A549 treated with Hydrocortisone at 1 μM for 4 hours (cell line): ENCODE measurements at places on chromosomes 3 and 15. TPM values are rescaled to one million over a fixed set of nuclear protein-coding genes. Genes with fewer than 3 reads are reported as not detected.

Gene CDC25A
- 8.5 to 10.3 TPM (median 9.3 TPM) in 5 replicates for total RNA-seq

Gene CHRM5
- total RNA-seq: 0.02 to 0.05 TPM (median 0.03 TPM) in 3 of 5 replicates, not detected in the others

Gene GATA2
- total RNA-seq: 3.7 to 5.6 TPM (median 5.1 TPM) in 5 replicates

Gene VGLL3
- 5.2 to 12.1 TPM (median 8.7 TPM) in 5 replicates for total RNA-seq

Gene LIPC
- total RNA-seq: 0.07 to 0.17 TPM (median 0.12 TPM) in 5 replicates

Gene C15orf62
- total RNA-seq: 0.06 to 0.13 TPM (median 0.10 TPM) in 3 of 5 replicates, not detected in the others

Gene CPA3
- not detected in 5 replicates for total RNA-seq

Gene SAMMSON
- not detected in 5 replicates for total RNA-seq

Gene CACNA2D3
- 0.16 to 0.30 TPM (median 0.21 TPM) in 5 replicates for total RNA-seq

Gene GASK1A
- total RNA-seq: not detected in 5 replicates

Gene AMOTL2
- total RNA-seq: 48.8 to 54.2 TPM (median 50.3 TPM) in 5 replicates

Gene LPP
- total RNA-seq: 5.7 to 12.0 TPM (median 9.6 TPM) in 5 replicates

Gene KIF7
- total RNA-seq: 3.9 to 5.1 TPM (median 4.1 TPM) in 5 replicates

Gene GOLGA6D
- 0.03 to 0.08 TPM in 2 of 5 replicates, not detected in the others for total RNA-seq

Gene HYAL1
- total RNA-seq: 0.30 to 0.69 TPM (median 0.47 TPM) in 5 replicates

Gene PDHB
- 54.3 to 63.3 TPM (median 59.3 TPM) in 5 replicates for total RNA-seq

Gene SPTSSB
- not detected in 5 replicates for total RNA-seq

Gene CCDC80
- total RNA-seq: 39.4 to 77.3 TPM (median 60.3 TPM) in 5 replicates

Gene SCG5
- 1.6 to 2.7 TPM (median 2.0 TPM) in 5 replicates for total RNA-seq

Gene CELF6
- 0.10 to 0.20 TPM (median 0.13 TPM) in 5 replicates for total RNA-seq

Gene SORD
- 29.6 to 37.1 TPM (median 32.8 TPM) in 5 replicates for total RNA-seq

Gene RTP1
- not detected in 5 replicates for total RNA-seq

Gene KBTBD12
- total RNA-seq: not detected in 5 replicates

Gene ARHGEF26
- 8.0 to 11.2 TPM (median 9.7 TPM) in 5 replicates for total RNA-seq

Gene CPN2
- not detected in 5 replicates for total RNA-seq

Gene GRM2
- total RNA-seq: 0.09 to 0.18 TPM (median 0.14 TPM) in 4 of 5 replicates, not detected in the other

Gene SI
- not detected in 5 replicates for total RNA-seq

Gene STAB1
- total RNA-seq: 0.03 to 0.21 TPM (median 0.09 TPM) in 5 replicates

Gene PARP15
- not detected in 5 replicates for total RNA-seq

Gene DUT
- total RNA-seq: 88.8 to 113 TPM (median 110 TPM) in 5 replicates

Gene H1-8
- not detected in 5 replicates for total RNA-seq

Gene FXR1
- total RNA-seq: 58.5 to 110 TPM (median 70.7 TPM) in 5 replicates

Gene DUOX1
- total RNA-seq: 0.02 to 0.10 TPM in 2 of 5 replicates, not detected in the others

Gene TMC3
- not detected in 5 replicates for total RNA-seq

Gene SCN11A
- total RNA-seq: not detected in 5 replicates

Gene STARD5
- 1.1 to 2.1 TPM (median 1.8 TPM) in 5 replicates for total RNA-seq

Gene CSPG4
- total RNA-seq: 0.10 to 0.16 TPM (median 0.12 TPM) in 5 replicates
